Pulmonary artery endothelial cell (primary cell): ENCODE measurements at places on chromosomes 3 and 15. TPM values are rescaled to one million over a fixed set of nuclear protein-coding genes. Genes with fewer than 3 reads are reported as not detected.
A peak's percentile ranks its signal among the peaks of the same experiment; 100 is the strongest.

Gene CDCP1
- 3.7 and 6.6 TPM in 2 replicates for total RNA-seq

Gene SUSD5
- total RNA-seq, result 0.59 and 3.8 TPM in 2 replicates

Gene CLRN1
- total RNA-seq, result not detected in 2 replicates

Gene CLDN18
- total RNA-seq, result not detected in 2 replicates

Gene NANOGP8
- not detected in 2 replicates for total RNA-seq

Gene SLC28A2
- not detected in 2 replicates for total RNA-seq

Gene VEPH1
- total RNA-seq, result 261 and 264 TPM in 2 replicates

Gene GOLGA6B
- not detected in 2 replicates for total RNA-seq

Gene CCDC33
- total RNA-seq, result not detected in 2 replicates

Gene SOX14
- total RNA-seq, result not detected in 2 replicates

Gene CCDC54
- not detected in 2 replicates for total RNA-seq

Gene CTXN2
- under 0.01 TPM in 1 of 2 replicates, not detected in the other for total RNA-seq

Gene LRTM1
- not detected in 2 replicates for total RNA-seq

Gene SLC9C1
- under 0.01 and 0.11 TPM in 2 replicates for total RNA-seq

Gene SEC22C
- total RNA-seq, result 79.9 and 96.4 TPM in 2 replicates

Gene CCRL2
- 5.0 and 6.4 TPM in 2 replicates for total RNA-seq

Gene ZDHHC3
- 59.2 and 67.4 TPM in 2 replicates for total RNA-seq

DNA sequence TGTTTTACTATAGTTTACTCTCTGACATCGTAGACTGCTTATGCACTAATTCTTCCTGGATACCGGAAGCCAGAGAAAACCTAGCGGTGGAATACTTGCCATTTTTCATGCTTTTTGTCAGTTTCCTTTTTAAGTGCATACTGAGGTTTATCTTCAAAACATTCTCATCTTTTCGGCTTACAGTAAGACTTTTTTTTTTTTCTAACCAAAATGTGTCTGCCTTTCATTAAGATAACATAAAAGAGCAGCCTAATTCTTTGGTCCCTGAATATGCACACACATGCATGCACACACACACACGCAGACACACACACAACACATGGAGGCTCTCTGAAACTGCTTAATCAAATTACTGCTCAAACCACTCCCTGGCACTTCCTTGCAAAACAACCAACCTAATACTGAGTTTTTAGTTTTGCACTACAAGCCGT, 1.3 kb downstream of the ZNF445 start:
- no peak for DNase-seq

DNA sequence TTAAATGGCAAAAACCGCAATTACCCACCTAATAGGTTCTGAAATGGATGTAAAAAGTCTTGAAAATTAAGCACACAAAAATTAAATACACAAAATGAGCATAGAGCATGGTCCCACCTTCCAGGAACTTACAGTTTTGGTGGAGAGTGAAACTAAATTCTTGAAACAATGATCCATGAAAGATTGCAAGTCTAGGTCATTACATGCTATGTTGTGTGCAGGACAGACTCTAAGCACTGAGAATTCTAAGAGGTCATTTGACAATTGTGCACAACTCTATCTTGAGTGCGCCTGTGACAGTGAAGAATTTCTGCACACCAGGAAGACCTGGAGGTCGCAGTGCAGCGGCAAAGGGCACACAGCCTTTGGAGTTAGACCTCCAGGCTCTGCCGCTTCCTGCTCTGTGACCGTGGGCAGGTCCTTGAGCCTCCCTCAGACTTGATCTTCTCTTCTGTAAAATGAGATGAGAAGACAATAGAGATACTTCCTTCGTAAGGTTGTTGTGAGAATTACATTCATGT, 153.3 kb upstream of the TPM1 start:
- no peak for DNase-seq

DNA sequence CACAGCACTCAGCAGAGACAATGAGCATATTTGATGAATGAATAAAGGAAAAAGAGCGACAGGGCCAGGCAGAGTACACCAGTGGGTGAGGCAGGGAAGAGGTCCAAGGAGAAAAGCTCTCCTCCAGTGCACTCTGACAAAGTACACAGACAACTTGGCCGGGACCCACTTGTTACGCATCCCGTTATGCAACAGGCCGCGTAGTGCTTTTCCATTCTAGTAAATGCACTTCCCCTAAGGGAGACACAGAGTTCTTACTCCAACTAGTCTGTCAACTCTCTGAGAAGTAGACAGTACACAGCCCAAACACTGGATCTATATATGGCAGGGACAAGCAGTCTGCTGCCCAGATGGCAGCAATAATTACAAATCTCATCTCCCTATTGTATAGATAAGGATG, 18.5 kb downstream of the LARP6 start:
- DNase-seq, result no peak

- no peak for DNase-seq
Measured at GRCh38 chr3:179391906-179392305, 44.4 kb downstream of the MFN1 start.

DNA sequence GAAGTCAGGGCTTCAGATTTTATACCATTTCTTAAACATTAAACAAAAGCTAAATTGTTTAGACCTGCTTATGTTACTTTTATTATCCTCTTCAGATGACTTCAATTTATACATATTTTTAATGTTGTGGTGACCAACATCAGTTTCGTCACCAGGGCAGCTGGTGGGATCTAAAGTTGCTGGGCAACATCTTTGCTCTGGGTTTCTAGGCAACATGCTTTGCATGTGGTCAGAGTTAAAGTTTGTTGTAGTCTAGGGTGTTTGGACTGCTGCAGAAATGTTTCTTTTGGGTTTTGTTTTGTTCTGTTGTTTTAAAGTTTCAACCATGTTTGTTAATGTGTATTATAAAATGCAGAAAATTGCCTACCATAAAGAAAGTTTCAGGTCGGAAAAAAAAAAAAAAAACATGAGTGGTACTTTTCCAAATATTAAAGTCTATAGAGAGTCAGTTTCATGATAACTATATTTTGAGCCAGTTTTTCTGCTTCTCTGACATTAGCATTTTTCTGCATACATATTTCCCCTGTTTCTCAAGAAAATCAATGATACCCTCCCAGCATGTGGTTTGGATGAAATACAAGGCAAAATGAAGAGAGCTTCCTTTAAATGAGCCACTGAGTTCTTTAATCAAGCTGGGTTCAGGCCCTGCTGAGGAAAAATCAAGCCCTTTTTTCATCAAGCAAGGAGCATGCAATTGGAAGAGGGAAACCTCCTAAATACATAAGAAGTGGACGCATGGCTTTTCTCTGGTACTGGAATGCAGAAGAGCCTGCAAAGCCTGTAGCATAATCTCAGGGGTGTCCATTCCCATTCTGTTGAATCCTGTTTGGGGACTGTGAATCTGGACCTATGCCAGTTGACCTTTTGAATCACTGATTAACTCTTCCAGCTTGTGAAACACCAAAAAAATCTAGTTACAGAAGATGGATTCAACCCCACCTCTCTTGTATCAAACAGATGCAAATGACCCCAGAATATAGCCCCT, 35.0 kb upstream of the VGLL3 start:
- no peak for DNase-seq

GRCh38 chr15:74630284-74631086, 14.8 kb downstream of the CLK3 start:
- DNase-seq, result no peak

DNA sequence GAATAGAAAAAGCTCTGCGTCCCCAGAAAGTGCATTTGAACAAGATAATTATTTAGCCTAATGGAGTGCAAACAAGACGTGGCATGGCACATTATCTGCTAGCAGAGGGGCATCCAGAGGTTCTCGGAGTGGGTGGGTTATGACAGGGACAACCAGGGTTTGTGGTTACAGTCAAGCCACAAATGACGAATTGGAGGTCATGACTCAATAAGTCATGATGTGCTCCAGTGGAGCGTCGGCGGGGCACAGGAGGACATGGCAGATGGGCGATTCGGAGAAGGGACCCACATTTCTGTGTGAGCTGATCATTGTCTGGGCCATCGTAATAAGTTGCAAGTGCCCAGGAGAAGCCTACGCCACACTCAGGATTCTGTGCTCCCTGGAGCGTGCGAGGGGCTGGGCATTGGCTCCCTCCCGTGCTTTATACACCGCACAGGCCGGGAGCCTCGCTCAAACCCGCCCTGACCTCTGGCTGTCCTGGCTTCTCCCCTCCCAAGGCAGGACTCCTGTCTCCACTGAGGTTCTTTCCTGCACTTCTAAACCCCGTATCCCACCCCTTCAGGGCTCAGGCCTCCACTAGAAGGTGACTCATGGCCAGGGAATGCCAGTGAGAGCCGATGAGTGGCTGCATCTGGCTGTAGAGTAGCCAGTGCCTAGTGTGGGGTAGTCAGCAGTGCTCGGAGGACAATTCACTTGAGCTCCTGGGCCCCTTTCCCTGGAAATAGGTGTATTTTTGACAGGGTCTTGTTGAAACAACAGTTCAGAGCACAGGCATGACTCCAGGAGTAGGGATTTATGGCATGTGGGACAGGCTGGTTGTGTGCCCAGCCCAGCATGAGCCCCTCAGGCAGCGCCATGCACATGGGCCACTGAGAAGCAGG, 67.4 kb downstream of the GRIP2 start:
- DNase-seq, result peak; percentile 44

- DNase-seq, result no peak
Measured at GRCh38 chr3:28841441-28841840, 439.4 kb upstream of the RBMS3 start.

DNA sequence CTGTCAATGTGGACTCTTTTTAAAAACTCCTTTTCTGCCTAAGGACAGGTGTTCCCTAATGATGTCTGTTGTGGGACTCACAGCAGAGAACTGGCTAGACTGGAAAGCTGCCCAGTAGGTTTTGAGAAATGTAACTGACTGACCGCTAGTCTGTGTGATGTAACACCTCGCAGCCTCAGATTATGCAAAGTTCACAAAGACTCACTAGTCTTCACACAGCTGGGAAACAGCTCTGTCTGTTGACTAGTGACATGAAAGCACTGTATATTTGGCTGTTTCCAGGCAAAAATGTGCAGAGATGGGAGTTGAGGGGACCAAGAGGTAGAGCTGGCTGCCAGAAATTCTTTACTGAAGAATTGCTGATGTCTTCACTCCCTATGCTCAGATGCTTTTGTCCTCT, 10.3 kb downstream of the PDZRN3 start:
- no peak for DNase-seq

DNA sequence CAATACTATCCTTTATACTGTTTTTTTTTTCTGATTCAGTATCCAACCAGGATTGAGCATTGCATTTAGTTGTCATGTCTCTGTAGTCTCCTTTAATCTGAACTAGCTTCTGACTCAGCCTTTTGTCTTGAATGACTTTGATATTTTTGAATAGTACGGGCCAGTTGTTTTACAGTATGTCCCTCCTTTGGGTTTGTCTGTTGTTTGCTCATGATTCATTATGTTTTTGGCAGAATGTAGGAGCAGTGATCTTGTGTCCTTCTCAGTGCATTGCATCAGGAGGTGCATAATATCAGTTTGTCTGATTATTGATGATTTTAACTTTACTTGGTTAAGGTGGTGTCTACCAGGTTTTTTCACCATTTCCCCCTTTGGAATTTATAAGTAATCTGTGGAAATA, 20.5 kb downstream of the EXOG start:
- DNase-seq, result no peak

GRCh38 chr3:123552095-123552714, 32.6 kb downstream of the HACD2 start:
- no peak for DNase-seq

DNA sequence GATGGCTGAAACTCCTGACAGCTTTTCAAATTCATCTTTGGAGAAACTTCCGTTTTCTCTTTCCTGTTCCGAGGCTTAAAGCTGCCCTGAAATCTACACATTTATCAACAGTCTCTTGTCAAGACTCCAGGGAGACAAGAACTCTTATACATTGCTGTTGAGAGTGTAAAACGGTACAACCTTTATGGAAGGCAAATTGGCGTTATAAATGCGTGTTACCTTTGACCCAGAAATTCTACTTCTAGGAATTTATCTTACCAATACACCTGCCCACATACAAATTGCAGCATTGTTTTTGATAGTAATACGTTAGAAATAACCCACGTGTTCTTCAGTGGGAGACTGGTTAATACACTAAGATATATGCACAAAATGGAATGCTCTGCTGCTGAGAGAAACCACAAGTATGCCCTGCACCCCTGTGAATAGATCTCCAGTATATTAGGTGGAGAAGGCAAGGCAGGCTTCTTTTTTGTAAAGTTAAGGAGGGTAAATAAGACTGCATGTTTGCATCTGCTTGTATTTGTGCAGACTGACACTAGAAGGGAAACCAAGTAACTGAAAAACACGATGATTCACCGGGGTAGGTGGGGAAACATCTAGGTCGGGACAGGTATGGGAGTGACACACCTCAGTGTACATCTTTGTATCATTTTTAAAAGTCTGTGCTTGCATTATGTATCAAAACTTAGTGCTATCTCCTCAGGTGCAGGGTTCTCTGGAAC, 97.5 kb downstream of the IGF1R start:
- DNase-seq, result no peak

GRCh38 chr15:93321881-93322282, 232.9 kb upstream of the RGMA start:
- DNase-seq, result no peak

- DNase-seq, result no peak
Measured at GRCh38 chr3:172965256-172965655, 175.8 kb downstream of the SPATA16 start.

DNA sequence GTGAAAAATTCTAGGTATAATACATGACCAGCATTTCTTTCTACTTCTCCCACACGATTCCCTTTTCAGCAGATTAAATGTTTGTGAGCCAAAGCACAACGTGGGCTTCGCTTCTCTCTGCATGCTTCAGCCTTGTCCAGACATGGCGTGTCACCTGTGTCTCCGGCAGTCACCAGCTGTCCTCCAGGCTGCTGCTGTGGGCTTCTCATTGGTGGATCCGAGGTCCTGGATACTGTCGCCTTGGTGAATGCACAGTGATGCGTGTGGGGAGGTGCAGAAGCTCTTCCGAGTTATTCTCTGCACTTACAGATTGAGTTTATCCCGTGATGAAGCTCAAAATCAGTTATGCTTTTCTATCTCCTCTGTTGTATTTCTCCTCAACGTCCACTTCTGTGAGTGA, 23.0 kb upstream of the GOLGA8J start:
- DNase-seq, result no peak

GRCh38 chr15:77650265-77650664, 17.6 kb upstream of the LINGO1 start:
- no peak for DNase-seq

DNA sequence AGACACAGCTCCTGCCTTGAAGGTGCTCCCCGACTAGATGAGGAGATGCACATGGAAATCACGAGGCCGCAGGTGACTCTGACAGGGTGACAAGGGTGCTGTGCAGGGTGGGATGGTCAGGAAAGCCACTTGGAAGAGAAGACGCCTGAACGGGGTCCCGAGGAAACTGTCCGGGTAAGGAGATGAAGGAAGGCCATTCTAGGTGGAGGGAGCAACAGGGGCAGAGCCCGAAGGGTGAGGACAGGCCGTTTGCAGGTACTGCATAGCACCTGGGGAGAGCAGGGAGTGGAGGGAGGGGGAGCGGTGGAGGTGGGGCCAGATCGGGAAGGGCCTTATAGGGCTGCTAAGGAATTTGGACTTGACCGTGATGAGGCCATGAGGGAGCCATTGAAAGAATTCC, 105.6 kb upstream of the DLG1 start:
- DNase-seq, result no peak

GRCh38 chr15:35394416-35394815, 151.5 kb downstream of the DPH6 start:
- DNase-seq, result no peak

- DNase-seq, result peak; percentile 85
Measured at GRCh38 chr3:188362405-188362831, 208.5 kb downstream of the LPP start.

GRCh38 chr3:174247687-174248152, 611.4 kb upstream of the NAALADL2 start:
- no peak for DNase-seq
